Thoracic aorta (tissue), 2 donors: ENCODE measurements at places on chromosomes 5 and 9. TPM values are rescaled to one million over a fixed set of nuclear protein-coding genes. Genes with fewer than 3 reads are reported as not detected.

DNA sequence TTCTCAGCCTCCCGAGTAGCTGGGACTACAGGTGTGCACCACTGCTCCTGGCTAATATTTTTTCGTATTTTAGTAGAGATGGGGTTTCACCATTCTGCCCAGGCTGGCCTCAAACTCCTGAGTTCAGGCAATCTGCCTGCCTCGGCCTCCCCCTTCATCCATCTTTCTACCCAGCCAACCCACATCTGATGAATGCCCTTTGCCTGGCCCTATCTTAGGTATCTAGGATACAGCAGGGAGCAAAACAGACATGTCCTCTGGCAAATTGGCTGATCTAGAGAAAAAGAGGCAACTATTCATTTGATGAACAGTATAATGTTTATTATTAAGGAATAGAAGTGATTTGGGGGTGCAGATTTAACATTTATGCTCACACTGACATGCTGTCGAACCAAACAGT is 123.0 kb downstream of the TRIO start:
- H3K4me1 ChIP-seq: peaks cover 69% of the 10 kb centered on the region
- H3K27me3 ChIP-seq: no peaks in the 10 kb centered on the region
- H3K36me3 ChIP-seq: no peaks in the 10 kb centered on the region

GRCh38 chr5:16588434-16589214 is 28.2 kb downstream of the RETREG1 start:
- H3K4me3 ChIP-seq: no peak overlapping the region
- no peaks in the 10 kb centered on the region for H3K4me1 ChIP-seq
- no peaks in the 10 kb centered on the region for H3K36me3 ChIP-seq
- no peak overlapping the region for H3K27ac ChIP-seq

DNA sequence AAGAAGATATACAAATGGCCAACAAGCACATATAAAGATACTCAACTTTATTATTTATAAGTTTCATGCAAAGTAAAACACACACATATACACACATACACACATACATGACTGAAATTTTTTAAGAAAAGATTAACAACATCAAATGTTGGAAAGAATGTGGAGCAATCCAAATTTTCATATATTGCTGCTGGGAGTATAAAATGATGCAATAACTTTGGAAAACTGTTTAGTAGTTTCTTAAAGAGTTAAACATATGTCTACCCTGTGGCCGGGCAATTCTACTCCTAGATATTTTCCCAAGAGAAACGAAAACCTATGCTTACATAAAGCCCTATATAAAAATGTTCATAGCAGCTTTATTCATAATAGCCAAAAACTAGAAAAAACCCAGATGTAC is 99.8 kb upstream of the NR4A3 start:
- H3K36me3 ChIP-seq: no peaks in the 10 kb centered on the region
- H3K4me1 ChIP-seq: peaks cover 14% of the 10 kb centered on the region
- no peak for DNase-seq
- no peak overlapping the region for H3K27ac ChIP-seq
- H3K27me3 ChIP-seq: no peaks in the 10 kb centered on the region
- no peak overlapping the region for H3K4me3 ChIP-seq

DNA sequence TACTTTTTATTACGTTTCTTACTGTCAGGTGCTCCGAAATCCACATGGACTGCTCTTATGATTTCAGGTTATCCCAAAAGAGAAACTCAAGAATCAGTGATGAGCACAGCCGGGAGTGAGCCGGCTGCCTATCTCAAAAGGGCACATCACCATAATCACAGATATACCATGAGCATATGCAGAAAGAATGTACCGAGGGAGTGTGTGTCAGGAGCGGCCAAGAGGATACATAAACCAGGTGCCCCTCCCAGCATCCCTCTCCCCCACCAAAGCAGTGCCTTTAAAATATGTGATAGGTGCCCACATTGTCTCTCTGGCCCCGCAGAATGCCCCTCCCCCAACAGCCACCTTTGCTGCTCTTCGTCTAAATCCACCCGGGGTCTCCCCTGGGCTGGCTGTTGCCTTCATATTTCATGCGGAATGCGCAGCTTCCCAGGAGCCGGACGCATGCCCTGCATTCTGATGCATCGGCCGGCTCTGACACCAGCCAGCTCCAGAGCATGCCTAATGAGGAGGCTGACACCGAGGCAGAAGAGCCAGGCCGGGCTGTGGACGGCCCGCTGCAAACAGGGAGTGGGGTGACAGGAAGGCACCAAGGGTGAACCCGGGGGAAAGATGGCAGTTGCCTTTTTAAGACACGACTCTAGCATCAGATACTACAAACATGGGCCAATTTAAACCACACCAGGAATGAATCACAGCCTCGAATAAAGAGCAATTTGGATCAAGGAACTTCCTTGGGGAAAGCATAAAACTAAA is 652.3 kb downstream of the BNC2 start:
- no peaks in the 10 kb centered on the region for H3K27me3 ChIP-seq
- H3K4me3 ChIP-seq: peak overlapping the region; percentile 39
- H3K36me3 ChIP-seq: no peaks in the 10 kb centered on the region
- H3K27ac ChIP-seq: no peak overlapping the region
- peaks cover 40% of the 10 kb centered on the region for H3K4me1 ChIP-seq

- no peaks in the 10 kb centered on the region for H3K27me3 ChIP-seq
- H3K27ac ChIP-seq: peak overlapping the region; percentile 98
- DNase-seq: no peak
- no peaks in the 10 kb centered on the region for H3K36me3 ChIP-seq
- H3K4me3 ChIP-seq: peak overlapping the region; percentile 81
- H3K4me1 ChIP-seq: peaks cover 5% of the 10 kb centered on the region
Measured at GRCh38 chr9:14317667-14318320, 3.9 kb upstream of the NFIB start.

GRCh38 chr9:72601615-72602014 is 80.2 kb downstream of the TMC1 start:
- DNase-seq: no peak
- H3K4me1 ChIP-seq: peaks cover 12% of the 10 kb centered on the region
- no peaks in the 10 kb centered on the region for H3K36me3 ChIP-seq
- no peak overlapping the region for H3K4me3 ChIP-seq

- no peak overlapping the region for H3K4me3 ChIP-seq
- H3K27me3 ChIP-seq: no peaks in the 10 kb centered on the region
- H3K36me3 ChIP-seq: peaks cover 4% of the 10 kb centered on the region
- H3K27ac ChIP-seq: no peak overlapping the region
- no peaks in the 10 kb centered on the region for H3K4me1 ChIP-seq
Measured at GRCh38 chr9:77392328-77392727, 215.0 kb downstream of the VPS13A start.

DNA sequence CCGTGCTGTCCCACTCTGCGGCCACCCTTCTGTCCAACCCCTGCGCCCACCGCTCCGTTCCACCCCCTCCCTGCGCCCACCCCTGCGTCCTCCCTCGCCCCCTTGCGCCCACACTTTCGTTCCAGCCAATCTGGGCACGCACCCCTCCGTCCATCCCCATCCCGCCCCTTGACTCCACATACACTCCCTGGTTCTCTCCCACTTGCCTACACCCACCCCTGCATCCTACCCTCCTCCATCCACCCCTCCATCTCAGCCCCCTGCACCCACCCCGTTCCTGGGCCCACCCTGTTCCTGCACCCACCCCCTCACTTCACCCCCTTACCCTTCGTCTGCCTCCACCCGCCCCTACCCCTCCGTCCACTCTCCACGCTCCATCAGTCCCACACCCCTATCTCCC is 7.0 kb downstream of the ADAMTS13 start:
- H3K27me3 ChIP-seq: no peaks in the 10 kb centered on the region
- H3K4me1 ChIP-seq: no peaks in the 10 kb centered on the region
- DNase-seq: no peak
- H3K4me3 ChIP-seq: no peak overlapping the region
- H3K27ac ChIP-seq: no peak overlapping the region
- H3K36me3 ChIP-seq: no peaks in the 10 kb centered on the region

Gene ABLIM3
- total RNA-seq: 41.2 TPM

Gene SLIT3
- 86.9 TPM for total RNA-seq
